ENCODE measurements at places on chromosomes 7 and 10.

DNA sequence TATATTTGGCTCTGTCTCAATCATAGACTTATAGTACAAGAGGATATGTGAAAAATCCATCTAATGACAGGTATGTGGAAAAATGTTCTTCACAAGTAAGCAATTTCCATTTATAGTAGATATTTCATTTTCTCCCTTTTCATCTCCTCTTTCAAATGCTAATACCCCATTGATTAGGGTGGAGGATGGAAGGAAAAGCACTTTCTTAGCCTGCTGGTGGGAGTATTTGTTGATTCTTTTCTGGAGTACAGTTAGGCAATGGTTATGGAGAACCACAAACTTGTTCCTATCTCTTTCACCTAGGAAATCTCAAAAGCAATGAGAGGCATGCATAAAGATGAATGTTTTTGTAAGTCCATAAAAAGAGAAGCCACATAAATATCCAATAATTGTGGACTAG is 108.0 kb upstream of the CREB5 start:
- DNase-seq: no peak

GRCh38 chr7:87448388-87448787 is 27.1 kb downstream of the ABCB4 start:
- DNase-seq: no peak

DNA sequence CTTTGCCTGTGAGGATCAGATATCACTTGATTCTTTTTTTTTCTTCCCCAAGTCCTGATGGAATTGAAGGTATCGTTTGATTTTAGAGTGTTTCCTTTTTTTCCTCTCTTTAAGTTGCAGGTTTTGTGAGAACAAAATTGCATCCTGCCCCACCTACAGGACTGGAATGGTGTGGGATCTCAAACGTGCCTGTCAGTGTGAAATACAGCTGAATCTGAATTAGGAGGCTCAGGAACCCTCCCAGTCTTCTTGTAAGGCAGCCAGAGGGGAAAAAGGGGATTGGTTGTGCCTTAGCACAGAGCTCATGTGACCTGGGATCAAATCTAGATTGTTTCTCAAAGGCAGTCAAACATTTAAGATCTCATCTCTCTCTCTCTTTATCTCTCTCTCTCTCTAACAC is 32.7 kb upstream of the KLHL7 start:
- no peak for DNase-seq

DNA sequence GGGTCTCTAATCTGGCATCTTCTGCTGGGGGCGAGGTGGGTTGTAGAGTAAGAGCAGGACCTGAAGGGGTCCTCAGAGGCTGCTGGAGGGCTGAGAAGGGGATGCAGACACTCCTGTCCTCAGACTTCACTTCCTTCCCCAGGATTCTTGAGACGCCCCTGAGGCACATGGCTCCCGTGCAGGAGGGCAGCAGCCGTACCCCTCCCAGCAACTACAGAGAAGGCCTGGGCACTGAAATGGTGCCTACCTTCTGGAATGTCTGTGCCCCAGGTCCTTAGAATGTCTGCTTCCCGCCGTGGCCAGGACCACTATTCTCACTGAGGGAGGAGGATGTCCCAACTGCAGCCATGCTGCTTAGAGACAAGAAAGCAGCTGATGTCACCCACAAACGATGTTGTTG is 52.0 kb downstream of the VWA2 start:
- no peak for DNase-seq

DNA sequence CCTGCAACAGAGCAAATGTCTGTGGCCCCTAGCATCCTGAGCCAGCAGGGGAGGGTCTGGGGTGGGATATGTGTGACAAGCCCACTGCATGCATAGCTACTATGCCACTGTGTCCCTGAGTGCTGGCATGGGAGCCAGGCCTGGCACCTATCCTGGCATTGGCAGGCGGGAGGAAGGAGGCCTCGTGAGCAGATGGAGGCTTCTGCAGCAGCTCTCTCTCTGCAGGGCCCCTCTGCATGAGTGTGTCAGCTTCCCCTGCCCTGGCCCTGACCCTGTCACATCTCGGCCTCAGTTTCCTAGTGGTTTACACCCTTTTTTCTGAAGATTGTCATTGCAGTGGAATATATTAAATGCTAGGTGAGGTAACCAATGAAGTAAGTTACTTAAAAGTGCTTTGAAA is 13.1 kb upstream of the IMPDH1 start:
- no peak for DNase-seq

GRCh38 chr10:6956562-6956961 is 376.5 kb upstream of the PRKCQ start:
- DNase-seq: no peak

DNA sequence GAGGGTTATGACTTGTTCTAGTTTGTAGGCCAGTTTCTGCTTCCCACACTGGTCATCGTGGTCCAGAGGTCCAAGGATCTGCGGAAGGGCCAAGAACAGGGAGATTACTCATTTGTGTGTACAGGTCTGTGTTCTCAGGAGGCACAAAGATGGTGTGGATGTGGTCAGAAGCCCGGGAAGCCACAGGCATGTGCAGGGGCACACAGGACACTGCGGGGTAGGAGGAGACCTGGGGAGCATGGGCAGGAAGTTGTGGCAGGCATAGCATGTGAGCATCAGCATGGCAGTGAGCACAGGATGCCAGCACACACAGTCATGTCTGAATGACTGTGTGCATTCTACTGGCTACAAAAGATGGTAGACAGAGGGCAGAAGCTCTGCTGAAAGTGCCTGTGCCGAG is 445.8 kb downstream of the PLXNA4 start:
- DNase-seq: peak; percentile 28

DNA sequence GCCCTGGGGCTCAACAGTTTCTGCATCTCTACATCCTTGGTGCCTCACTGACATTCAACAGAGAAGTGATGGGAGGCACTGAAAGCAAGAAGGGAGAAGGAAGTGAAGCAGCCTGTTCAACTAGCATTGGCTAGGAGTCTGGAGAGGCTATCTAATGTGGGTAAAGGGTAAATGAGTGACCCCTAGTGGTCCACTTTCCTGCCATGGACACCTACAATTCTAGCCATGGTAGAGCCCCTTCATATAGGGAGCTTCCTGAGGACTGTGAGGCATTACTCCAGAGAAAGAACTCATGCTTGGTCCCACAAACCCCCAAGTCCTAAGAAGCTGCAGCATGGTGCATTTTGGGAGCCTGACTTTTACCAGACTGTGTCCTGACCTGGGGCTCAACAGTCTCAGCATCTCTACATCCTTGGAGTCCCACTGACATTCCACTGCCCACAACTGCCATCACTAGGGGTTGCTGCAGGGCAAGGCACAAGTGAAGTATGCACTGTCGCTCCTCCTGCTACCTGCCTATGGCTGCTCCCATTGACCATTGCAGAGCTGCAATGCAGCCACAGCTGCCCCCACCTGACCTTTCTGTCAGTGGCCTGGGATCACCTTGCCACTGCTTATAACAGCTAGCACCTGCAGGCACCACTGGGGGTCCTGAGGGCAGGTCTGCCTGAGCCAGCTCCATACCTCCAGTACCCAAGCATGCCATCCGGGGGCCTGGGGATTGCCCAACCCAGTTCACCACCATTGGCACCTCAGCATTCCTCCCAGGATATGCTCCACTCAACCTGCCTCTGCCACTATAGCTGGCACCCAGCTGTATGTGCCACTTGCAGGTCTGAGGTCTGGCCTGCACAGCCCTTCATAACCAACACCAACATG is 44.1 kb upstream of the CDK6 start:
- DNase-seq: peak; percentile 20

DNA sequence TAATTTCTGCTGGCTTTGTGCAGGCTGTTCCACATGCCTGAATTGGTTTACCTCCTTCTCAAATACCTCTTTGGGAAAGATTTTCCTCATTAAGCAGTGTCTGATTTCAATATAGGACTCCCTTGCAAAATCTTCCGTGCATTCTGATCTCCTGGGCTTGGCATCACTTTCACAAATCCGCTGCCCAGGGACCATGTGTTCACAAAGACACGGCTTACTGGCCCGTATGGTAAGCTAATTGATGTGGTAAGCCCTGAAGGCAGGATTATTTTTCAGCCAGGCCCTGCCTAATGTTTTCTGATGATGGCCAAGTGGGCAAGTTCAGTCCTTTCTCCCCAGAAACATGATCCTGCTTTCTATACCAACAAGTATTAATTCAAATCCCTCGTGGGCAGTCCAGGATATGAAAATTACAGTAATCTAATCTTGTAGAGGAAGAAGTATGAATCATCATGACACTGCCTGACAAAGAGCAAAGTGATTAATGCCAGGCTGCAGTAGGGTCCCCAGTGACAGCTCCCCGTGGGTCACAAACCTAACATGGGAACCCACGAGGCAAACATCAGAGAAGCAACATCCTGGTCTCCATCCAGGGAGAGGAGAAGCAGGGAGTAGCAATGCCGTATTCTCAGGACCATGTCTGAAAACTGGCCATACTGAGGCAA is 11.6 kb upstream of the SVIL start:
- DNase-seq: peak; percentile 88

DNA sequence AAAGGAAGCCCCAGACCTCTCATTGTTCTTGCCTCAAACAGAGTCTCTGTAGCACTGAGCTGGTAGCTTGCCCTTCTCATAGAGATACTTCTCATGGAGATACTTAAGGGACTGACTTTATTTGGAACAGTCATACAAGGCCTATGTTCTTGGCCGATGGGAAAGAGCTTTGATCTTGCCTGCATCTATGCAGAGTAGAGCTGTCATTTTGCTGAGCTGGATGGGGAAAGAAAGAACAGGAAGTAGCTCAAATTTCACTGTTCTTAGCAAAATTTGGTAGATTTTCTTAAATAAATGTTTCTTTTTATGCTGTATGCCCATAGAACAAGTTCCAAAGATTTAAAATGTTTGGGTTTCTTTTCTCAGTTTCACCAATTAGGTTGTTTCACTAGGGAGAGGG is 119.3 kb upstream of the SEC61G start:
- DNase-seq: no peak

GRCh38 chr7:99938296-99938695 is 8.9 kb upstream of the GJC3 start:
- no peak for DNase-seq

DNA sequence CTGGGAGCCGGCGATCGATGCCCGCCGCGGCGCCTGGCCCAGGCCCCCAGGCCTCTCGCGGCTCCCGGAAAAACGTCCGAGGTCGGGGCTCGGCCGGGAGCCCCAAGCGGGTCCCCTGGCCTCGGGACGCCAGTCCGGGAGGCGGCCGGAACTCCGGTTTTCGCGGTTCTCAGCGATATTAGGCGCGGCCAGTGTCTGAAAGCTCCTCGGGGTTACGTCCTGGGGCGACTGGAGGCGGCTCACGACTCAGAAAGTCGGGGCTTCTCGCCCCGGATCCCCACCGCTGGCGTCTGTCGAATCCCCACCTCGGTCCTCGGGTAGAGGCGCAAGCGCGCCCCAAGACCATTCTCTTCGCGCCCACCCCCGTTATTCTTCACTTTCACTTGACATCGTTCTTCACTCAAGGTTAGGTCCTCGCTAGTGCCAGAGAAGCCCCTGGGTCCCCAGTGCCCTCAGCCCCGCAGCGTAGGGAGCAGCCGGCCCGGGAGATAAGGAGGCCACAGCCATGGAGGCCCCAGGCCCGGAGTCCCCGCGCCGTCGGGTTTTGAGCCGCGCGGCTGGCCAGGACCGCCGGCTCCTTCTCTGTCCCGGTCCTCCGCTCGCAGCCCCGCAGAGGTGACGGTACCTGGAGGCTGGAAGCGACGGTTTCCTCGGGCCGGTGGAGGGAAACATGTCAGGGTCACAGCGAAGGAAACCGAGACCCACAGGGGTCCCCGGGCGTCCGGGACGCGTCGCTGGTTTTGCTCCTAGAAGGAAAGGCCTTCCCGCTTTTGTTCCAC is 35.2 kb upstream of the EBLN1 start:
- DNase-seq: peak; percentile 31

DNA sequence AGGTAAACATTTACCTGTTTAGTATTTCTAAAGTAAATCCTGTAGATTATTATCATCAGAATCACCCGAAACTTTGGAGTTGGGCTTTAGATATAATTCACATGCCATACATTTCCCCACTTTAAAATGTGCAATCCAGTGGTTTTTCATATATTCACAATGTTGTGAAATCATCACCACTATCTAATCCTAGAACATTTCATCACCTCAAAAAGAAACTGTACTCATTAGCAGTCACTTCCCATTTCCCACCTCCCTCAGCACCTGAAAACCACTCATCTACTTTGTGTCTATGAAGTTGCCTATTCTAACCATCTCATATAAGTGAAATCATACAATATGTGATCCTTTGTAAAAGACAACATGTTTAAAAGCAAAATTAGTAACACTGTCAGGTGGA is 182.6 kb downstream of the FZD1 start:
- DNase-seq: no peak

DNA sequence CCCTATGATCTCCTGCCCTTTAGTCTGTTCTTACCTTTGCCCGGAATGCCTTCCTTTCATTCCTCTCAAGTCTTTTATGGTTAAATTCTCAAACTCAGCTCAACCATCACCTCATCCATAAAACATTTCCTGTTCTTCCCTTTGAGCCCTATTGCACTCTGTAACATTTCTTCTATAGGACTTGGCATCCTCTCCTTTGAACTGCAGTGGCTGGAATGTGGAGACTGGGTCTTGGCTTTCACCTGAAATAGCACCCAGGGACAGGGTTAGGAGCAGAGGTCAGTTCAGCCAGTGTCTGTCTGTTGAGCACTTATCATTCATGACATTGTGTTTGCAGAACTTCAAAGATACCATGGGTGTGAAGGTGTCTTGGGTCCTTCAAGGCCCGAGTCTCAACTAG is 7.2 kb downstream of the NFE2L3 start:
- DNase-seq: peak; percentile 20

- DNase-seq: peak; percentile 53
Observed at GRCh38 chr10:52466464-52466863, 152.4 kb downstream of the DKK1 start.

GRCh38 chr10:102514487-102515311 is 10.9 kb downstream of the SUFU start:
- DNase-seq: no peak

- DNase-seq: peak; percentile 97
Observed at GRCh38 chr7:91657483-91658071, 222.9 kb downstream of the MTERF1 start.

DNA sequence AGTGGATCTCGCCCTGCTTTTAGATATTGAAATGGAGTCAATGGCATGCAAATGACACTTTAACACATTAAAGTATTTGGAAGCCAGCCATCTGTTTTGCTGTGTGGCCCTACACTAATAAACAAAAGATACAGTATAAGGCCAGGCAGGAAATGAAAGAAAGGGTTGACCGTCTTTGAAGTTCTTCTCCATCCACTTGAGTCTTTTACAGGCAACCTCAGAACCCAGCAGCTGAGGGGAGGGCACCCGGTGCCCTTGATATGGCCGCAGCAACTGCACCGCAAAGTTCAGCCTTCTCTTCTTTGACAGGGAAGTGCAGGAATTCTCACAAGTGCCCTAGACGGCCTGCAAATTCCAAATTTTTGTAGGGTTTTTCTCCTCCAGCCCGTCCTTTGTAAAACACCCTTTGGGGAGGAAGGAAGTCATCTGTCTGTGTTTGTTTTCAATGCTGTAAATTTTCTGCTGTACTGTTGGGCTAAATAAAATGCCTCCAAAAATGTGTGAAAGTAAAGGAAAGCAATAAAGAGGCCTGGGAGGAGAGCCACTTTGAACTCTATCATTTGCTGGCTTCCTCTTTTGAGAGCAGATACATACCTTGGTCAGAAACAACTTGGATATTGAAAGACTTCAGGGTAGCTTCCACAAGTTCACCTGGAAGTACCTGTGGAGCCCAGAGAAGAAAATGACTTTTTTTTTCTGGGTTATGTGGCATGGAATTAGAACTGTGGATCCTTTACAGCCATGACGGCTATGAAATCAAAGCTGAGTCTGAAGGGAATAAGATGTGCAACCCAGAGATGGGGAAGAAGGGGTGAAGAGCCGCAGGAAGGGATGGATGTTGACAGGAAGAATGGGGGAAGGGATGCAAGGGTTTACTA is 3.6 kb downstream of the HOXA1 start:
- no peak for DNase-seq

- peak; percentile 91 for DNase-seq
Observed at GRCh38 chr7:90246171-90246570, 1.2 kb downstream of the CFAP69 start.
